NCI-H510A (cell line): ENCODE measurements at places on chromosomes 5 and 9.

GRCh38 chr9:113568081-113568435 is 104.5 kb downstream of the RGS3 start:
- DNase-seq = no peak

DNA sequence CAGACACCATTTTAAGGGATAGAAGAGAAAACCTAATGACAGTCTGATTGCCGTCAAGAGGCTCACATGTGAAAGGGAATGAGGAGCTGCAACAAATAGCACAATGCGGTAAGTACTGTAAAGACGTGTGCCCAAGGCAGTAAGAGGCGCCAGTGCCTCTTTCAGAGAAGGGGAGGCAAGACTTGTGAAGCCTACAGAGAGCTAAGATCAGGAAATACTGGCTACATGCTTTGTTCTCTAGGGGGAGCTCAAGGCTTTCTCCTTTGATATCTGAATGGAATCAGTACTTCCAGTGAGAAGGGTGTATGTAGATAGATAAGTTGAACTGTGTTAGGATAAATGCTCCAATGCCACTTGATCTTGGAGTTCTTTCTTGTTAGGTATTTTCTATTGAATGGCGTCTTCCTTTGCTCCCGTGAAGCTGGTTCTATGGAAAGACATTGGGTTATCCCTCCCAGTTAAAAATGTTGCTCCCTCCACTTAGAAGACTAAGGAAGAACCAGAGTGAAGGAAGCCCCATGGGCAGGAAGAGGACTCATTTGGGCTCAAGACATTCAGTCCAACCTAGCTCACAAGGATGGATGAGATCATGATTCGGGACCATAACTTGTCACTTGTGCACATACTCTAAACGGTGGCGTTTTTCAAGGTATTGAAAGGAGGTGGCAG is 23.5 kb upstream of the ALDOB start:
- peak; percentile 8 for DNase-seq

DNA sequence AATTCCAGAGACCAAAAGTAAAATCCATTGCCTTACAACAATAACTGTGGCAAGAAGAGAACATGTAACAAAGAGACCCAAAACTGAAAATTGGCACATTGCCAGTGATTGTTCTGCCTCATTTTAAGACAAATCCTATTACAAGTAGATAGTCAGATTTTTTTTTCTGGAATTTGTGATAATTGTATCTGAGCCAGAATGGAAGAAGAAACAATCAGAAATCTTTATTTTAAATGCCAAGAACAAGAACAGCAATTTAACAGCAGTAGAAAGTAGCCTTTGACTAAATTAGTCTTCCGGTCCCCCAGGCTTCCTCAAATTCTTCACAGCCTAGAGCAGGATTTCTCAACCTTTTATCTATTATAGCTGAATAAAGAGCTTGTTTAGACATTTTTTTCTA is 106.7 kb upstream of the PTPN3 start:
- no peak for DNase-seq

DNA sequence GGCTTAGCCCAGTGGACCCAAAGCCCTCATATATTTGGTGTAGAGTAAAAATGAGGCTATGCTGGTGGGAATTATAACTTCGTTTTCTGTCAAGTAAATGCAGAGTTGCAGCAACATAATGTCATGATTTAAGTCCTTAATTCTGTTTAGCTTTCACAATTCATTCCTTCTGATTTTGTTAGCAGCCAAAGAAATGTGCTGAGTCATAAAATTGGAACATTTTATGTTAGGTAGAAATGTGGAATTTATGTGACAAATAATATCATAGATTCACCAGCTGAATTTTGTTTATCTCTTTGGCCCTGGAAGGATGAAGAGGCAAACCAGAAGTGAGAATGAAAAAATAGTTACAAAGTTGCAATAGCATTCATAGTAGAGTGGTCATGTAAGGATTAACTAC is 247.0 kb downstream of the TRPM3 start:
- DNase-seq = no peak

GRCh38 chr5:32426440-32427151 is 17.9 kb downstream of the ZFR start:
- no peak for DNase-seq

DNA sequence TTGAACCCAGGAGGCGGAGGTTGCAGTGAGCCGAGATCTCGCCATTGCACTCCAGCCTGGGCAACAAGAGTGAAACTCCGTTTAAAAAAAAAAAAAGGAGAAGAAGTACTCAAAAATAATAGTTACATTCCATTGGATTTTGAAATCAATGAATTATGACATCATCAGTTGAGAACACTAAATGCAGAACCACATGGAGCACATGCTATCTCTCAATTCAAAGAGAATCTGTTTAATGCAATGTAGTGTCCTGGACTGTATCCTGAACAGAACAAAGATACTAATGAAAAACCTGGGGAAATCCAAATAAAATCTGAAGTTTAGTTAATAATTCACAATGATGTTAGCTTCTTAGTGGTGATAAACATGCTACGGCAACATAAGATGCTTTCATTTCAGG is 20.3 kb downstream of the CDC14B start:
- DNase-seq = no peak

DNA sequence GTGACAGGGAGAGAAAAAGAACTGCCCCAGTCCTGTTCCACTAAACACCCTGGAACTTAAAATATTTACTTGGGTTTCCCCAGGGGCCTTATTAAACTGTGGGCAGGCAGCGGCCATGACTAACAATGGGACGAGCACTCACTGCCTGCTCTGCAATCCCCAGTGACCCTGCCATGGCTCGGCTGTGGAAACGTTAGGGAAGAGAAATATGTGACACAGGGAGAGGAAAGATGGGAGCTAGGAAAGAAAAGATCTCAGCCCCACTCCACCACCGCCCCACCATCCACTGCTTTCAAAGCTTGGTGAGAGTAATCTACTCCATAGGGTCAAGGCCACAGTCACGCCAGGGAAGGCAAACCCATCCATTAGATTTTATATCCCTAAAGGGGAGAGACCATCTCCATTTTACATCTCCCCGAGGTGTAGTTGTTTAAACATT is 117.6 kb downstream of the EFNA5 start:
- DNase-seq = no peak

GRCh38 chr5:33781286-33781685 is 110.5 kb downstream of the ADAMTS12 start:
- no peak for DNase-seq

DNA sequence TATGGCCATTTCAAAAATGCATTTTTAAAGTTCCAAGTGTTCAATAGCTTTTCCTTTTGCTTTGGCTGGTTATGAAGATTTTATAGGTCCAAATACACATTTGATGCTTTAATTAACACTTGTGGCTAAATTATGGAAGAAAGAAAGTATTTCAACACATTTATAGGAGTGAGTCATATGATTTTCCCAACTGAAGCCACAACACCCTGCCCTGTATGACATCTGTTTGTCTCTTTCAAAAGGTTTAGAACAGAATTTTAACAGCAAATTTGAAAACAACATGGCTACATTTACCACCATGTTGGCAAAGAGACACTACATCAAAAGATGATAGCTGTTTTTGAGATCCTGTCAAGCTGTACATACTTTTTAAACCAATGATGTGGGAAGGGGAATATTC is 99.4 kb downstream of the TMEM174 start:
- DNase-seq = no peak

GRCh38 chr5:76805821-76806505 is 12.9 kb upstream of the F2RL1 start:
- no peak for DNase-seq

DNA sequence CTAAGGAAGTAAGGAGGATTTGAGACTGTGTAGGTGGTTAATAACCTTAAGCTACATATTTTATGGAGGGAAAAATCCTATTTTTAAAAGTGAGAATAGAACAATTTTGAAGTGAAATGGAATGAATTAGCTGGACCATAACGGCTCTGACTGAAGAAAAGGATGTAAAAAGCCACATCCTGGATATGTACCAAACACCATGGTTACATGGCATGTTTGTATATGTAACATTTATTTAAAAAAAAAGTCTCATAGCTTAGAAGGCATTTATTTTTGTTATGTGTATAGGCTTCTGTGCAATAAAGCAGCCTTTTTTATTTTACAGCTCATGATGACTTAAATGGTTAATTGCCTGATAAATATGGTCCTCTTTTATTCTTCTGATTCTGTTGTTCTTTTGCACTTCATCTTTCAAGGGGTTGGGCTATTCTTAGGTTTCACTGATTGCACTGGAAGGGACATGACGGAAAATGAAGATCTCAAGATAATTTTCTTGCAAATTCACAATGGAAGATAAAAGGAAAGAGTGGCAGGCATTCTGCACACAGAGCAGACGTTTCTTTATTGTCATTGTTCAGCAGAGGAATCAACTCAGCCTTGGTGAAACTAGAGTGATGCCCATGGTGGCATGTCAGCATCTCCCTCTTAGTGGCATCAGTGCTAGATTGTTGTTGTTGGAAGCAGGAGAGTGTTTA is 63.1 kb downstream of the DOCK8 start:
- DNase-seq = no peak

GRCh38 chr5:175900157-175900556 is 28.8 kb downstream of the CPLX2 start:
- no peak for DNase-seq

GRCh38 chr5:42531611-42532010 is 108.4 kb downstream of the GHR start:
- no peak for DNase-seq

DNA sequence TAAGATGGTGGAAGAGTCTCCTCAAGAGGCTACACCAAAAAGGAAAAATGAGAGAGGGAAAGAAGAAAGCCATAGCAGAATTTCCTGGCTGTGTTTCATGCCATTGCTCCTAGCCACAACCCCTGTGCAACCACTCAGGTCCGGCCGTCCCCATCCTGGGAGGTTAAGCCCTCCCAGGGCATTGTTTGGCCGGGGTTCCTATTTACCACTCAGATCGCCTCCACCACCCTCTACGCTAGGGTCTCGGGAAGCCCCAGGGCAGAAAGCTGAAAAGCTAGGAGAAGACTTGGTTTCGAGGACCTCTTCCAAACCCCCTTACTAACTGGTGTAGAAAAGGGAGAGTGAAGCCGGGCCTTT is 715 bp downstream of the RC3H2 start:
- DNase-seq = peak; percentile 8

GRCh38 chr5:83145882-83146331 is 68.6 kb downstream of the XRCC4 start:
- no peak for DNase-seq

DNA sequence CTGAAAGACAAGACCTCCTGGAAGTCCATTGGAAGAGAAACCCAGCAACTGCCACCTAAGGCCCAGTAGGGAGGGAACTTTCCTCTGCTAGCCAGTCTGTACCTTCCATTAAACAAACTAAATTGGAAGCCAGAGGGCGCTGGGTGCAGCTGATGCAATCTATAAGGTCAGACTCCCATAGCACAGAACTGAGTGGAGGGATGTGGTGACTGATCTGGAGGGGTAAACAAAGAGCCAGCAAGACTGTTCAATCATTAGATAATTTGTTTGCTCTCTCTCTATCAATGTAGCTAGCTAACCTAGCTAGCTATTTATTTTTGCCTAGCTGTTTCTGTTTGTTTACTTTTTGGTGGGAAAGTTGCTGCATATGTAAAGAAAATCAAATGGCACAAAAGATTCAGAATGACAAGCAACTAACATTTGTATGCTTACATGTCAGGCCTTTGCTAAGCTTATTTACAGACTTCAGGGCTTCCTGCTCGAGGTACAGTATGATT is 291.8 kb upstream of the DAB2 start:
- no peak for DNase-seq

DNA sequence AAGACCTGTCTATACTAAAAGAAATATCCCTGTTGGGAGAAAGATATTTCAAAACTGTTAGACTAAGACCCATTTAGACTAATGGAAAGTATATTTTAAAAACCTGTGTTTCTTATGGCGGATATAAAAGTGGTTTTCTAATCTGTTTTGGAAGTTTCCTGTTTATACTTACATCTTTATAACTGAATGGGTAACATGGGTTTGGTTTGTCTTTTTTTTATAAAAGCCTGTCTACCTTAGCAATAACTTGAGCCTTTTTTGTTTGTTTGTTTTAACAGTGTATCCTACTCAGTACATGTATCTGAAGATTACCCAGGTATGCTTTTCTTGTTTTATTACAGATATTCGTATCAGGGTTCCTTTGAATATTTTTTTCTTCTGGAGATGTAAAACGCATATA is 83.4 kb downstream of the PARP8 start:
- no peak for DNase-seq

GRCh38 chr9:127935765-127936221 is 1.9 kb downstream of the DPM2 start:
- no peak for DNase-seq

DNA sequence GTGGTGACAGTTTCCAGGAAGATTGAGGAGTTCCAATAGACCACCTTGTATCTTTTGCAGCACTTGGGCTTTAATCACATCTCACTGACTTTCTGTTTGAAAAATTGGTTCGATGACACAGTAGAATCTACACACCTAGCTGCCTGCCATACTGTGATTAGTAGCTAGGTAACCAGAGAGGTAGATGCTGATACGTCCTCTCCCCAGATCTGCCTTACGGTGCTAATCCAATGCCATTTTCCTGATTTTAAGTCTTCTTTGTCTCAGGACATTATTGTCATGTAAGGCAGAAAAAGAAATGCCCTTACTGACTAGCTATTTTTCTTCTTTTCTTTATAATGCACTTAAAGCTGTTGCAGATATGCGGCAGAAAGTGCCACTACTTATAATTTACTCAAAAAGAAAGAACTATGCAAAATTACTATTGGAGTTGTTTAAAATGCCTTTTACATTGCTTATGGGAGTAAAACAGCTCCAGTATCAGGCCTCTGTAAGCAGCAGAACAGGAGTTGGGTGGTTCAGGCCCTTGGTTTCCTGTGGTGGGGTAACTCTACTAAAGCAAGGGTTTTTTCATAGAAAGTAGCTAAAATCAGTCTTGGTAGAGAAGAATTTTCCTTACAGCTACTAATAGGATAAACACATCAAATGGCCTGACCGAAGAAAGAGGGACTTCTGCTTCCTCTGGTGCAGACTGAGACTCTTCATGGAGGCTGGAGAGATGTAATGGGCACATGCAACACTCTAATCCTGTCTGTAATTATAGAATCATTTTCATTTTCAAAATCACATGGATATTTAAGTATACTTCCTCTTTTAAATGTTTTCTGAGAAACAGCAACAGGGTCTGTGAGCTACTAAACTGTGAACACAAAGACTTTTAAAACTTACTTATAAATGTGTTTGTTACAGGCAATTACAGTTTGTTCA is 177.2 kb downstream of the MAPKAP1 start:
- DNase-seq = no peak

GRCh38 chr5:141192110-141192725 is at the start of gene PCDHB10:
PCDHB10 (plus strand) TSS chr5:141192353; CDS start chr5:141192553, 200 bp downstream.
- DNase-seq = no peak

- no peak for DNase-seq
Observed at GRCh38 chr9:128911529-128912035, 9.2 kb upstream of the PHYHD1 start.
